ENCODE measurements at places on chromosomes 7 and 10.

- no peak for DNase-seq
Measured at GRCh38 chr10:123842692-123843385, 48.8 kb downstream of the CPXM2 start.

- DNase-seq = no peak
Measured at GRCh38 chr7:26188206-26188956, 12.2 kb downstream of the HNRNPA2B1 start.

- DNase-seq = no peak
Measured at GRCh38 chr7:36937754-36938563, 213.7 kb upstream of the AOAH start.

GRCh38 chr7:95312561-95312960, 11.8 kb downstream of the PON1 start:
- DNase-seq = no peak

GRCh38 chr10:101993651-101994200, 62.2 kb downstream of the ARMH3 start:
- no peak for DNase-seq

GRCh38 chr7:4749798-4750197, 25.6 kb upstream of the AP5Z1 start:
- DNase-seq = no peak

GRCh38 chr7:134203186-134203889, 76.2 kb downstream of the LRGUK start:
- no peak for DNase-seq

GRCh38 chr7:101804967-101805366, 12.5 kb upstream of the CUX1 start:
- no peak for DNase-seq

DNA sequence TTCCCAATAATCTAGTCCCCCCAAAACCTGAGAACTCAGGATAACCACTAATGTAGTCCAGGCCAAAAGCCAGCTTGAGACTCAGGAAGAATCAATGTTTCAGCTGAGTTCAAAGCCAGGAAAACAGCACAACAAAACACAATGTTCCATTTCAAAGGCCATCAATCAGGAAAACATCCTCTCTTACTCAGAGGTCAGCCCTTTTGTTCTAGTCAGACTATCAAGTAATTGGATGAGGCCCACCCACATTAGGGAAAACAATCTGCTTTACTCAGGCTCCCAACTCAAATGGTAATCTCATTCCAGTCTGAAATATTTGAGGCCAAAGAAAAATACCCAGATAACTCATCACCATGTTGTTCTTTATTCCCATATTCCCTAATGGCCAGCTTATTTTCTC, 152.2 kb downstream of the SDHAF3 start:
- no peak for DNase-seq

GRCh38 chr10:35341521-35341920, 5.2 kb downstream of the CCNY start:
- no peak for DNase-seq

- no peak for DNase-seq
Measured at GRCh38 chr7:36408589-36408988, 18.9 kb downstream of the ANLN start.

- DNase-seq = no peak
Measured at GRCh38 chr7:96962221-96962885, 43.0 kb upstream of the DLX6 start.

DNA sequence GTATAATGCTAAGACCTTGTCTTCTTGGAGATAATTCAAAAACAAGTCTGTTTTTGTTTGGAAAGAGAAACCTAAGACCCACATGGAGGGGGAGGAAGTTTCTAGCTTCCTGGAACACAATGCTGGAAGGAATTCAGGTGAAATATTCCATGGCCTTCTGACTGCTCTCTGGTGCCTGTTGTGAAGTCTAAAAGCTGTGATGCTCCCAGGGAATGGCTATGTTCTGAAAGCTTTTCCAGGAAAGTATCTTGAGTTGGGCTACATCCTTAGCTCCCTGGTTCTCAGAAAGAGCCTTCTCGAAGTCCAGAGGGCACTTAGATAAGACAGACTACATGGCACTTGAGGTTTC, 12.5 kb upstream of the PFKP start:
- no peak for DNase-seq

GRCh38 chr10:35675846-35676245, 33.8 kb upstream of the FZD8 start:
- no peak for DNase-seq

GRCh38 chr7:145644426-145645134, 472.0 kb upstream of the CNTNAP2 start:
- no peak for DNase-seq

DNA sequence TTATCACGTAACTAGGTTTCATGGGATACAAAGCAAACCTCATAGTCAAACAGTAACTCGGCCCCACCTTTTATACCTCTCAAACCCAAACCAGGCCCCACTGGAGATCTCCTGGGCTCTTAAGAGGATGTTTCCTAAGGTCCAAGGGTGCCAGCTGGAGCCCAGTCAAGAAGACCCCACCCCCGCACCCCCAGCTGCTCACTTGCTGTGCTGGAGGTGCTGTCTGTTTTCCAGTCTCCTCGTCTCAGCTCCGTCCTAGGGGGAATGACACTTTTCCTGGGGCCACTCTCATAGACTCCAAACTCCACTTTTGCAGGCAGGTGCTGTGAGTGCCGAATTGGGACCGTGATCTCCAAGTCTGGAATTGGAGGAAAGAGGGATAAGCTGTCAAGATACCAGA, 22.7 kb upstream of the TM9SF3 start:
- no peak for DNase-seq

DNA sequence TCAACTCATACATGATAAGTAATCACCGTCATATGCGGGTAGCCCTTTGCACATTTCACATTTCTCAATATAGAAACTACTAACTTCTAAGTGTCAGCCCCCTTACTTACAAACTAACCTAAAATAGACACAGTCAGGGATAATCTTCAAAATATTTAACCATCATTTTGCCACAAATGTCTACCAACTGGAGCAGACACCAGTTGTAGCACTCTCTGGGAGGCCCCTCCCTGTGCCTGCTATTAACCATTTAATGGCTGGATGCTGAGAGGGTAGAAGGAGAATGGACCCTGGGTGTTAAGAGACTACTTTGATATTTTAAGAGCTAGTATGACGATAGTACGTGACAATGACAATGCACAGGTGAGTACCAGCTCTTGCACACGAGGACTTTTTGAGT, 116.4 kb downstream of the SORBS1 start:
- no peak for DNase-seq

- no peak for DNase-seq
Measured at GRCh38 chr10:4130685-4131084, 345.7 kb upstream of the KLF6 start.

DNA sequence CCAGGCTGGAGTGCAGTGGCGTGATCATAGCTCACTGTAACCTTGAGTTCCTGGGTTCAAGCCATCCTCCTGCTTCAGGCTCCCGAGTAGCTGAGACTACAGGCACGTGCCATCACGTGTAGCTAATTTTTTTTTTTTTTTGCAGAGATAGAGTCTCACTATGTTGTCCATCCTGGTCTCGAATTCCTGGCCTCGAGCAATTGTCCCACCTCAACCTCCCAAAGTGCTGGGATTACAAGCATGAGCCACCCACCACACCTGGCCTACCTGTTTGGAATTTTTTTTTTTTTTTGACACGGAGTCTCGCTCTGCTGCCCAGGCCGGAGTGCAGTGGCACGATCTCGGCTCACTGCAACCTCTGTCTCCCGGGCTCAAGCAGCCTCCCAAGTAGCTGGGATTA, 117.1 kb upstream of the PARD3 start:
- DNase-seq = no peak

DNA sequence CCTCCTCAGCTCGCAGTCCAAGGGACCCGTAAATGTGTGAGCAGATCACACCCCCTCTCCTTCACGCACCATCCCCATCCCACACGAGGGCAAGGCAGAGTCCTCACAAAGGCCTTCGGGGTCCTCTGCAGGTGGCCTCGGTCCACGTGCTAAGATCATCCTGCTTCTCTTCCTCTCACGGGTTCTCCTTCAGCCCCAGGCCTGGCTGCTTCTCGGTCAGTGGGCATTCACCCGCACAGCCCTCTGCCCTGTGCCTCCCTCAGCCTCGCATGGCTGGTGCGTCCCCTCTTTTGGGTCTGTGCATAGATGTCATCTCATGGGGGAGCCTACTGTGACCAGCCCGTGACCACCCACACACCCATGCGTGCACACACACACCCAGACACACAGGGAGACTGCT, 17.3 kb upstream of the FOXL3 start:
- DNase-seq = no peak

GRCh38 chr10:103570844-103571655, 77.5 kb downstream of the NEURL1 start:
- DNase-seq = no peak

GRCh38 chr7:24713039-24713793, 44.0 kb downstream of the GSDME start:
- no peak for DNase-seq

DNA sequence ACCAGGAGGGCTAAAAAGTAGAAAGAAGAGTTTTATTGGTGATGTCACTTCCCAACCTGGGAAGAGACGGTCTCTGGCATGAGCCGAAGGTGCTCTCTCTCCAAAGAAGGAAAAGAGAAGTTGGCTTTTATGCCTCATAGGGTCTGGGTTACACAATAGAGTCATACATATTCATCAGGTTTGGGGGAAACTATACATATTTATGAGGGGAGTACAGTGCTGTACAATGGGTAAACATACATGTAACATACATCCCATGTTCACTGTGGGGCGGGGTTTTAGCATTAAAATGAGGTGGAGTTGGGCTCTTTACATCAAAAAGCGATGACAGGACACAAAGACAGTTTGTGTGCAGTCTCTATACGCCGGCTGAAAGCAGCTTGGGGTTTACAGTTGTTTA, 701.7 kb downstream of the TYW1 start:
- DNase-seq = no peak

GRCh38 chr7:47739301-47739875, 157.5 kb upstream of the TNS3 start:
- no peak for DNase-seq

- no peak for DNase-seq
Measured at GRCh38 chr7:141287936-141288335, 214.1 kb downstream of the TMEM178B start.

Measured in NCI-H510A (cell line).